ENCODE measurements at places on chromosomes 11 and 22. TPM values are rescaled to one million over a fixed set of nuclear protein-coding genes. Genes with fewer than 3 reads are reported as not detected.

DNA sequence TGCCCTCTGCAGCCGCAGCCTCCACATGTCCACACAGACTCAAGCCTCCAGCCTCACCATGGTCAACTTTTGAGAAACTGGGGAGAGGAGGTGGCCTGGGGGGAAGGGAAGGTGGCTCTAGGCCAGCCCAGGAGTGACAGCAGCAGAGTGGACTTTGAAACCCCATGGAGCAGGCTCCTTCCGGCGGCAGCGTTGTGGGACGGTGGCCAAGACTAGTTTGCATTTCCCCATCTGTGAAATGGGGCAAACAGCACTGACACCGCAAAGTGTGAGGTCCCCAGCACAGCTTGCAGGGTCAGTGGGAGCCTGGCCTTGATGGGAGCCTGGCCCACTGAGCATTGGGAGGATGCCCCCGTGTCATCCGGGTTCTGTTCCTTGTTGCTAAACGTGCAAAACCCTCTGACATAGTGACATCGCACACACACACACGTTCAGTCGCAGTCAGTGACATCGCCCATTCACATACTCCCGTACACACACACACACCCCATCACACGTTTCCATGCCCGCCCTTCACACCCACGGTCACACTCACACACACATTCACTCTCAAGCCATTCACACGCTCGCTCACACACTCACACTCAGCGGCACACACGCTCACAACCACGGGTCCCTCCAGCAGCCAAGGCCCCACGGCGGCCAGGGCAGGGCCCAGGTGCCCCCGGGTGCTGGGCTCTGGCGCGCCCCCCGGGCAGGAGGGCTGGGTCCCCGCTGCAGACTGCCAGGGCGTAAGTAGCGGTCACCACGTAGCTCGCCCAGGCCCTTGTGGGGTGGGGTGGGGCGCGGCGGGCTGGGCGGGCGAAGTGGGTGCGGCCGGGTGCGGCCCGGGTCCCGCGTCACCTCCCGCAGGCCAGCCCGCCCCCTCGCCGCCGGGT, 585 bp downstream of the CYB5R3 start:
- DNase-seq: peak; percentile 40

DNA sequence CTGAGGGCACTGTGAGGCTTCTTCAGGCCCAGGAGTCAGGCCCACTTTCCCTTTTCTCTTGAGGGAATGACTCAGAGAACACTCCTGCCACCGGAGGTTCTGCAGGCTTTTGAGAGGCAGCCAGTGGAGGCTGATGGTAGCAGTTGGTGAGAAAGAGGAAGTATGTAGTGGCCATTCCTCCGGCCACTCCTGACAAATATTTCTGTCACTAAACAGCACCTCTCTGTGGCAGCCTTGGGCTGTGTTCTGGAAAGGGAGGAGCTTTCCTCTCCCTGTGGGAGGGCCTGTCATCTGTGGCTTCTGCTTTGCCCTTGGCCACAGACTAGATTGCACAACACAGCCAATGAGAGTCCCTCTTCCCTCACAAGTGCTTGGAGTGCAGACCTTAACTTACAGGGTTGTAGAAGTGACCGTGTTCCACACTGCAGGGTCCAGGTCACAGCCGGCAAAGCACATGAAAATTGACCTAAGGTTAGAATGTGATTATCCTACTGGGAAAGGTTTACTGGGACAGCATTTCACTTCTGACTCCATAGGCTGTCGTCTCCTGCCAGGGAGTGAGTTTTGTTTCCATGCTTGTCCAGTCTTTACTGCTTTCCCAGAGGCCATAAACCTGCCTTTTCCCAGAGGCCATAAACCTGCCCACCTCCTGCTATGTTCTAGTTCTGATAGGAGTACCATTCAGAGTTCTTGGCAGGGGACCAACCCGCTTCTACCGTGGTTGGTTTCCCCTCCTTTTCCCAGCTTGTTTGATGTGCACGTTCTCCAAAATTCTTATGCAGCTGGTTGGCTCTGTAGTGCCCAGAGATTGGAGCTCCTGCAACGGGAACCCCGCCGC, 33.3 kb downstream of the MARK2 start:
- DNase-seq: peak; percentile 62

- peak; percentile 36 for DNase-seq
Observed at GRCh38 chr11:99370549-99371216, 349.9 kb downstream of the CNTN5 start.

GRCh38 chr11:46736146-46736545, 17.1 kb downstream of the F2 start:
- DNase-seq: no peak

GRCh38 chr22:26648011-26648497, 9.3 kb upstream of the MIAT start:
- no peak for DNase-seq

GRCh38 chr11:44622721-44623258, 57.3 kb downstream of the CD82 start:
- DNase-seq: peak; percentile 30

DNA sequence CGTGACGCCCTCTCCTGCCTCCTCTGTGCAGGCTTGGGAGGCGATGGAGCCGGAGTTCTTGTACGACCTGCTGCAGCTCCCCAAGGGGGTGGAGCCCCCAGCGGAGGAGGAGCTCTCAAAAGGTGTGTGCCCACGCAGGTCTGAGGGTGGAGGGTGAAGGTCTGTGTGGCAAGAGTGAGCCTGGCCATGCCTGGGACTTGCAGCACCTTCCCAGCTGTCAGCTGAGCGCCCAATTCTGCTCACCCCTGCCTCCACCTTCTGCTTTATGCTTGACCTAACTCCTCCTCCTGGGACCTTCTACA, 2.5 kb downstream of the PARVG start:
- no peak for DNase-seq

- DNase-seq: no peak
Observed at GRCh38 chr11:88631497-88631896, 294.0 kb upstream of the CTSC start.

DNA sequence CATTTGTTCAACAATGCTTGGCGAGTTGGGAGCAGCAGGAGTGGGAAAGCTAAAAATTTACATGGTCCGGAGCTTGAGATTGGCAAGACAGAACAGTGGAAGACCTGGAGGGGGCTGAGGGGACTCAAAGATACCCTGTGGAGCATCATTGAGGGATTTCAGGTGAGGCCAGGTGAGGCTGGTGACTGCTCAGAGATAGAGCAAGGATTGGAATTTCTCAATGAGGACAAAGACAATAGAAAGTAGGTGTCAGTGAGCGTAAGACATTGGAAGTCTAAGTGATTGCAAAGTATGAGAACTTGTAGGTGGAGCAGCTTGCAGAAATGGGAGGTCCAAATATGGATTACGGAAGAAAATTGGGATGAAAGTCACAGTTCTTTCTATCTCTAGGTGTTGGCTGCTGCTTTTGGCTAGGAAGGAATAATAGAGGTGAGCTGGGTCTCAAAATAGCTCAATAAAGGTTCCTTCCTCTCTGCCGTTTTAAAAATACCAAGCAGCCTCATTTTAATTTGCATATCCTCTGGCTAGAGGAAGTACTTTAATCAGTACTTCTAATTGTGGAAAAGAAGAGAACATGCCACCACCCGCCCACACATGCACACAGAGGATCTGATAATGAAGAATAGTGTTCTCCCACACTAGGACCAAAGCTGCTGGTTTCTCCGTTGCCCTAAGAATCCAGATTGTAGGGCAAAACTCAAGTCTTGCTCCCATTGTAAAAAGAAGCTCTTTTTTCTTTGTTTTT, 41.8 kb upstream of the SORL1-AS1 start:
- no peak for DNase-seq

DNA sequence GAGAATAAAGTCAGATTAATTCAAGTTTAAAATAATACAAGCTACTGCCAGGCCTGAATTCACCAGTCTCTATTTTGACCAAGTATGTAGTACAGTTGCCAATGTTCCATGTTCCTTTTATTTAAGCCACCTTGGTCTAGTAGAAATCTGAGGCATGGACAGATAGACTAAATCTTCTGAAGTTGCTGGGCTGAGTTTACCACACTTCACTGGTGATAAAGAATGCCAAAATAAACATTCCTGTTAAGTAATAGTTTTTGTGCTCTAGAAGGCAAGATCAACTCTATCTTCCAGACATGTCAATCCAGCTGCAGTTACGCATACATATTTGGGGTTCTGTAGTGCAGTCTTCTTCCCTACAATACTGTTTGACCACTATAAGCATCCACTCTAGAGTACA, 83.9 kb upstream of the C11orf87 start:
- DNase-seq: no peak

GRCh38 chr11:77147036-77147315, 18.9 kb downstream of the MYO7A start:
- DNase-seq: no peak

DNA sequence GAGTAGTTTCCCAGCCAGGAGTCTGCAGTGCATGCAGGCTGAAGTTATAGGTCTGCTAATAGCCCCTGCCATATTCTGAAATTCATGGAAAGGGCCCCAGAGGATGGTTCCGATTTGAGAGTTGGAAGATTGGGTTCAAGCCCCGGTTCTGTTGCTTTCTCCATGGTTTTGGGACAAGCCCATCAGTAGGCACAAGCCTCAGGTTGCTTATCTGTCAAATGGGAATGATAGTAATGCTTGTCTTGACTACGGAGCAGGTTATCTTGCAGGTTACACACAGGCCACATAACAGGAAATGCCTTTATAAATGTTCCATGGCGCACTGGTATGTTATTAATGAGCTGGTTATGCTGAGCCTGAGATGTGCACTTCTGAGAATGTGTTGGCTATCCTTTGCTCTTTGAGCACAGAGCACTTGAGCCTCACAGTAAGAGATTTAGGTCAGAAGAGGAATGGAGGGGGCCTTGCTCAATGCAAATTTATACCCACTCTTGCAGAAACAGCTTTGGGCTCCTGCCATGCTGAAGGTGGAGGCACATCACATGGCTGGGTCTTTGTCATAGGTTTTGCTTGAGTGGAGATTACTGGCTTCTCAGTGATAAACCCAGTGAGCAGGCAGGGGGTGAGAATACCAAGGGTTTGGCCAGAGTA, 47.1 kb downstream of the ZNRF3 start:
- no peak for DNase-seq

DNA sequence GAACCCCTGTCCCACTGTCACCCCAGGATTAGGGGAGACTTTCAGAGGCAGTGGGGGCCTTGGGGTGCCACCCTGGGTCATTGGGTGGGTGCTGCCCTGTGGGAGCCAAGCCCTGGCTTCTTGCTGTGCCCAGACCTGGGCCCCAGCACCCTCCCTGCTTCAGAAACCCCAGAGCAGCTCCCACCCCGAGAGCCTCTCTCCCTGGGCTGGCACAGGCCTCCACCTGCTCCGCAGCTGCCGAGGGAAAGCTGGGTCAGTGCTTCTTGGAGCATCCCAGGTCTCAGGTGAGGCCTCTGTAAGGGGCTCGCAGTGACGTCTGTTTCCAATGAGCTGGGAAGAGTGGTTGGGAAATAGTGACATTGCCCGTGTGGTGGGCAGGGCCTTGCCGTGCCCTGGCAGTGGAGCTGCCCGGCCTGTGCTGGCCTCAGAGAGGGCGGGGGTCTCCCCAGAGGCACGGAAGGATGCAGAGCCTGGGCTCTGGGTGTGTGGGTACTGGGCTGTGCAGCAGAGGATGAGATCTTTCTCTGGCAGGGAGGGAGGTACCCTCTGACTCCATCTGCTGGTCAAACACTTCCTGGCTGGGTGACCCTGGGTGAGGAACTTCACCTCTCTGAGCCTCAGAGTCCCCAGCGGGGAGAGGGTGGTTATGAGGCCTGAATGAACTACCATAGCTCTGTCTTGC, 23.0 kb downstream of the C22orf23 start:
- no peak for DNase-seq

- no peak for DNase-seq
Observed at GRCh38 chr22:20953668-20954500, 13.2 kb upstream of the AIFM3 start.

DNA sequence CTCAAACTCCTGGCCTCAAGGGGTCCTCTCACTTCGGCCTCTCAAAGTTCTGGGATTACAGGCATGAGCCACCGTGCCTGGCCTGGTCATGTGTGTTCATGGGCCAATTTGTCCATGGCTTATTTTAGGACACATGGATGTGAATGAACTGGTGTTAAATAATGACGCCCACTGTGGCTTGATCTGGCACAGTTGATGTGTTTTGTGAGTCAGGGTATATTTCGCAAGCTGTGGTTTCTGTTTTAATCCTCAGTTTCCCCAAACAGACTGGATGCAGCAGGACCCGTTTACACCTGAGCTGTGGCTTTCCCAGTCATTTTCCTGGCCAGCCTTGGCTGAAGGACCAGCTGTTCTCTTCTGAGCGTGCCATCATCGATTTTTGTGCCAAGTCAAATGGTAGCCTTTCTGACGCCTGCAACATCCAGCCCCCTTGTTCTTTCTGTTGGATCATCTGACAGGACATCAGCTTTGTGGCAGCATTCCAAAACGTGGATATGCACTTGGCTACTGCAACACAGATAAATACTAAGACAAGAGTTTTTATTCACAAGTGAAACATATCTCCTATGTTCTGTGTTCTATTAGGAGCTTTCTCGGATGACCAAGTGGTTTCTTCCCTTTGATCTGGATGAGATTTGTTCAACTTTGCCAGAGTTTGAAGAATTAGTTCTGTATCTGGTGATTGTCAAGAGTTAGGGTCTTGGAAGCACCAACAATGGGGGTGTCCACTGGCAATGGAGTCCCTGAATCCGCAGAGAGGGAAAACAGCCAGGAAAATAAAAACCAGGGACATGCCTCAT, 40.0 kb upstream of the SEPTIN5 start:
- no peak for DNase-seq

- DNase-seq: no peak
Observed at GRCh38 chr11:112605093-112605666, 344.5 kb upstream of the PLET1 start.

- no peak for DNase-seq
Observed at GRCh38 chr11:94112206-94112953, 16.3 kb upstream of the PANX1 start.

Gene KCTD14
- polyA plus RNA-seq: 1.4 TPM

Gene RNF141
- 20.7 TPM for polyA plus RNA-seq

Gene PKDREJ
- polyA plus RNA-seq: 0.29 TPM

Gene SCGB1D1
- polyA plus RNA-seq: not detected

Gene OR5D18
- polyA plus RNA-seq: not detected

Gene NXPE2
- 0.19 TPM for polyA plus RNA-seq

Gene SLC22A8
- not detected for polyA plus RNA-seq

Gene C22orf42
- not detected for polyA plus RNA-seq

Gene THOC5
- polyA plus RNA-seq: 21.1 TPM

Gene ACRV1
- polyA plus RNA-seq: 0.39 TPM

Gene C11orf71
- 9.0 TPM for polyA plus RNA-seq

Gene SLC5A12
- polyA plus RNA-seq: 0.10 TPM

Gene SCGB1C1
- not detected for polyA plus RNA-seq
